ENCODE measurements at places on chromosomes 1 and 21.

DNA sequence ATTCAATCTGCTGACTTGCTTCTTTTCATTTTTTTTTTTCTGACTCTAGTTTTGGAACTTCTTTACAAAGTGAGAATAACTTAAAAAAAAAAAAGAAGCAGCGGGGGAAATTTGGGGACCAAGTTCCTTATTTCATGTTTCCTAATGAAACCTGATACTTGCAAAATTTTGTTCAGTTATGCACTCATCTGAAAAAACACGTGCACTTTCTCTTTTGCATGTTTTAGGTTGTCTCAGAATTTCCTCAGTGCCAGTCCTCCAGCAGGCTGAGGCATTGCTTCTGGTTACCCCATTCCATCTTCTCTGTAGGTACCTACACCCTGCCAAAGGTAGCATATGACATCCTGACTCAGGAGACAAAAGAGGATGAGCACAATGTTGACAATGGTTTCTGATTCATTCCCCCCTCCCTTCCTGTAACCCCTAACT is 299.7 kb downstream of the GRIK1 start:
- DNase-seq, result no peak

DNA sequence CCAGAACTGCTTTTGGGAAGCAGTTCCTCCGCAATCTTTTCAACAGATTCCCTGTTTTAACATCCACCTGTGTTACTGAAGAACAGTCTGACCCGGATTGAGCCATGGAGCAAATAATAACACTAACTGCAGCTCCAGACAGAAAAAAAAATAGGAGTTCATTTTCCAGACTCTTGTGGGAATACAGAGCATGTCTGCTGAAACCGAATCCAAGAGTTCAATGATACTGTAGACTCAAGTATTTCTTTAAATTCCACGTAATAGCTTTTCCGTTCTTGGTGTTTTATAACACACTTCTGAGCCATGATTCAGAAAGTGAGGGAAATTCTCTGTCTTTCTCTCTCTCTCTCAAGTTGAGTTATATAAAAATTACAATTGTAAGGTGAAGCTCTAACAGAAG is 60.6 kb downstream of the DDAH1 start:
- no peak for DNase-seq

DNA sequence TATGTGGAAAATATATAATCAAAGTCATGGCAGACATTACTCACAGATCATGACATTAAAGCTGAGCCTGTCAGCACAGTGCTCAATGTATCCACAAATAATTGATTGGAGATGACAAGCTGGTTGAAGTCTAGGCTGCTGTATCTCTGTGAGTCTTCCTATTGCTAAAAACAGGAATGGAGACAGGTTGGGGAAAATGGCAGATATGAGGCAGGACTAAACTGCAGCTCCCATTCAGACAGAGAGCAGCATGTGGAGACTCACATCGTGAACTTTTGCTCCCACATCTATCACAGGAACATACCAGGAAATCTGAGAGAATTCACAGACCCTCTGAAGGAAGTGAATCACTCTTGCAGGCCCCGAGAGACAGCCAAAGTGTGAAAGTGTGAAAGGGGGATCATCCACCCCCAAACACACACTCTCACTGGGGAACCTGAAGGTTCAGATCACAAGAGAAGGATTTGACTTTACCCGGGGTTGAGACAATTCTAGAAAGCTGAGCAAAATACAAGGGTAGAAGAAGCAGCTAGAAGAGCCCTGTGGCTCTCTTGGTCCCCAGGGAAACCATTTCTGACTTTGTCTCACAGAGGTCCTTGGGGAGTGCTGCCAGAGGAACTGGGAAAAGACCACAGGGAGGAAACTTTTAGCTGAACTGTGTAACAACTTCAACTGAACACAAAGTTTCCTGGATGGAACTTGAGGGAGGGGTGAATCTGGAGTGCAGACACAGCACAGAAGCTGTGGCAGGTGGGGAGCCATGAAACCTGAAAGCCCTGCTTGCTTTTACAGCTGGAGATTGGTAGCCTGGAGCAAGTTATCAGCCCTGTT is 173.4 kb downstream of the S1PR1 start:
- DNase-seq, result no peak

DNA sequence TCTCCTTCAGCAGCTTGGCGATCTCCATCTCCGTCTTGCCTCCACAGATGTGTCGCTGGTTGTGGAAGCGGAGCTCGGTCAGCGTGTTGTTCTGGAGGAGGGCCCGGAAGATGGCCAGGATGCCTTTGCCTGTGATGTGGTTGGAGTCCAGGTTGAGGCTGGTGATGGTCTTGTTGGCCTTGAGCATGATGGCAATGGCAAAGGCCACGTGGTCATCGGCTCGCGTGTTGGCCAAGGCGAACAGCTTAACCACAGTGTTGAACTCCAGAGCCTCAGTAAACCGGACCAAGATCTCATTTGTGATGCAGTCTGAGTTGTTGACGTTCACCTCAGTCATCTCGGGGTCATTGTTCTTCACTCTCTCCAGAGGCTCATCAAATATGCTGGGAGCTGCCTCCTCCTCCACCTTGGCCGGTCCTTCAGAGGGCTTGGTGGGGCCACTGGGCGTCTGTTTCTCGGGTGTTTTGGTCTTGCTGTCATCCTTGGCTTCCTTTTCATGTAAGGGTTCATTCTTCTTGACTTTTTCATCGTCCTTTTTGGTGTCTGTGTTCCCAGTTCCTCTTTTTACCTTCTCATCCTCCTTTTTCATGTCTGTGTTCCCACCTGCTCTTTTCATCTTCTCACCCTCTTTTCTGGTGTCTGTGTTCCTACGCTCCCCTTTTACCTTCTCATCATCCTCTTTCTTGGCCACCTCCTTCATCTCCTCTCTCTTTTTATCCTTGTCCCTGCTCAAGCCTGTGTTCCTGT is 11.2 kb downstream of the SHISA4 start:
- no peak for DNase-seq

DNA sequence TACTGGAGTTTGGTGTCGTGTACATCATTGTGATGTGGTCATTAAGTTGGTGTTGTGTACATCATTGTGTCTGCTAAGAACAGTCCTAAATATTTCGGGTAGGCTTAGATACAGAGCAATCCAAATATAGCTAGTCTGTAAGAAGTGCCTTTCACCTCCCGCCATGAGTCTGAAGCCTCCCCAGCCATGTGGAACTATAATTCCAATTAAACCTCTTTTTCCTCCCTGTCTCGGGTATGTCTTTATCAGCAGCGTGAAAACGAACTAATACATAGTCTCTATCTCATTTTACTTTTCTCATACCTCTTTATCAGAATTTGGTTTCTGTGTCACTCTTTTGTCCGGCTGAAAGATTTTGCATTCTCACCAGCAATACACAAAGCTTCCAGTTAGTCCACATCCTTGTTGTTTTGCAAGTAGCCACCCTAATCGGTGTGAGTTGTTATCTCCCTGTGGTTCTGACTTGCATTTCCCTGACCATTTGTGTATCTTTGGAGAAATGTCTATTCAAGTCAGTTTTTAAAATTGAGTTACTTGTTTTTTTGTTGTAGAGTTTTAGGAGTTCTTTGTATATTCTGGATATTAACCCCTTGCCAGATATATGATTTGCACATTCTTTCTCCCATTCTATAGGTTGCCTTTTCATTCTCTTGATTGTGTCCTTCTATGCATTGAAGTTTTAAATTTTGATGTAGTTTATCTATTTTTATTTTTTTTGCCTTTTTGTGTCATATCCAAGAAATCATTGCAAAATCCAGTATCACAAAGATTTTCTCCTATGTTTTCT is 56.5 kb downstream of the FNBP1L start:
- no peak for DNase-seq

Data from left hindlimb (tissue), 1 donor.